Activated naive CD4-positive, alpha-beta T cell treated with Interleukin-2 at 50 U/mL for 16 hours (primary cell): ENCODE measurements at places on chromosomes 6 and 20.

GRCh38 chr6:22208026-22208425 lies 88.8 kb downstream of the PRL start:
- DNase-seq = no peak

- no peak for DNase-seq
These were observed 14.9 kb upstream of the RFPL4B start for GRCh38 chr6:112332274-112332673.

DNA sequence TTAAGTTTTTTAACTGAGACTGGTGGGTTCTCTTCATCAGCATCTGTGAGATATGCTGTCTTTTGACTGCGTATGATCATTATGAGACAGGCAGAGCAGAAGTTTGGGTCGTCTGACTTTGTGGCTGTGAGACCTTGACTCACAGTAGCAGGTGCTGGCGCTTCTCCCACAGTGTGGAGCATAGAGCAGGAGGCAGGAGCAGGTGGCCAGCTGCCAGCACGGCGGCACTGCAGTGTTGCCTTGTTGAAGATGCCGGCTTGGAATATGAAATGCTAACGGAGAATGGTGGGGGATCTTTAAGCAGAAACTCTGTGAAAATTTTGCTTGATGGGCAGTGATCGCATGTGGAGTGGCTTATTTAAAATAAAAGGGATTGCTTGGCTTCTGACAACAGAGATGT lies 105.0 kb downstream of the TIAM2 start:
- DNase-seq = no peak

DNA sequence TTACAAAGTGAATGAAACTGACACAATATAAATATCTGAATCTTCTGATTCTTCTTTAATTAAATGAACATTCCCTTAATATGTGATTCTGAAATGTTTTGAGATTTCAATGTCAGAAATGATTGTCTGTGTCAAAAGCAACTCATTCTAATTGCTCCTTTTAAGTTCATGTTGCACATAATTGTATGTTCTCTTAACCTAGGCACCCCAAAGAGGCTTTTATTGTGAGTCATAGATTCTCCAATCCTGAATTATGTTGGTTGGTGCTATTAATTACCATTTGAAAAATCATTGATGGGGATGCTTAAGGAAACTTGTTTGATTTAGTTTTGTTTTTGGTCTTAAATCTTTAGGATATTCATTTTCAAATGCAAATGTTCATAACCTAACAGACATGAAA lies 829.7 kb upstream of the CITED2 start:
- no peak for DNase-seq

DNA sequence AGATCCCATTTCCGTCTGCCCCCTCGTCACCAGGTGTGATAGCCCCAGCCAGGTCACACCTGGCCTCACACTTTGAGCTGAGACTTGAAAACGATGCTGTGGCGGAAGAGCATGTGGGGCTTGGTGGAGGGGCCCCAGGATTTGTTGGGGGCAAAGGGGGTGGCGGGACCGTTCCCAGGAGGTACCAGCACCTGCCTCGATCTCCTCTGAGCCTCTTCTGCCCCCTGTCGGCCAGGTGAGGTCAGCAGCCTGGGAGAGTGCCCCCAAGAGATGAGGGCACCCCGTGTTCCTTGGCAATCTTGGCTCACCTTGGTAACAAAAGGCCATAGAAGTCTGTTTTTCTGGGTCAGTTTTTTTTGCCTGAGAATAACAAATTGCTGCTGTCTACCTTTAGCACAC lies 25.4 kb downstream of the SPATA2 start:
- no peak for DNase-seq

- DNase-seq = no peak
These were observed 43.8 kb downstream of the POPDC3 start for GRCh38 chr6:105135907-105136430.

DNA sequence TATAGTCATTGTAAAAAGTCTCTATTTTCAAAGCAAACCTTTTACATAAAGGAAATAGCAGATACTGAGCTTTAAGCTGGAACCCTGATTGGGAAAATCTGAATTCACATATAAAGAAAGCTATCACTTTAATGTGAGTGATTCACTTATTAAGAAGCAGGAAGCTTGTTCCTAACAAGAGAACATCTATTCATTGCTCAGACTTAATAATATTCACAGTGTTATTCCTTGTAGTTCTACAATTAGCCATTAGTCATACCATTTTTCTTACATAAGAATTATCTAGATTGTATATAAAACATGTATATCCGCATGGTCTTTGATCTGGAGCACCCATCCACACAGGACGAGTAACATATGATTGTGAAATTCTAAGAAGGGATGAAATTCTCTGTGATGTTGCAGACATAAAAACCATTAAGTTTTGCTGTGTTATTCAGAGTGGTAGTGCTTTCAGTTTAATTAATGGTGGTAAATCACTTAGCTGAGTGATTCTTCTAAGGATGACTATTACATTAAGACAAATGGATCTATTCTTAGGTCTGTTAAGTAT lies 71.1 kb upstream of the FOXQ1 start:
- no peak for DNase-seq

- no peak for DNase-seq
These were observed 224.7 kb upstream of the PLCB4 start for GRCh38 chr20:8844179-8844578.

DNA sequence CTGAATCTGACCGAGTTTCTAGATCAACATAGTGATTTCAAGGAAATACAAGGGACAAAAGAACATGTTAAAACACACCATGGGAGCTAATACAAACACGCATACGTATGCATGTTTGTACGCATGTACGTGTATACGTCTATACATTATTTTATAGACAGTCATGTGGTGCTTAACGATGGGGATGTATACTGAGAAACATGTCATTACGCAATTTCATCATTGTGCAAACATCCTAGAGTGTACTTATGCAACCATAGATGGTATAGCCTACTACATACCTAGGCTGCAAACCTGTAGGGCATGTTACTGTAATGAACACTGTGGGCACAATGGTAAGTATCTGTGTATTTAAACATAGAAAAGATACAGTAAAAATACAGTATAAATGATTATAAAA lies 25.0 kb upstream of the NELFCD start:
- no peak for DNase-seq

DNA sequence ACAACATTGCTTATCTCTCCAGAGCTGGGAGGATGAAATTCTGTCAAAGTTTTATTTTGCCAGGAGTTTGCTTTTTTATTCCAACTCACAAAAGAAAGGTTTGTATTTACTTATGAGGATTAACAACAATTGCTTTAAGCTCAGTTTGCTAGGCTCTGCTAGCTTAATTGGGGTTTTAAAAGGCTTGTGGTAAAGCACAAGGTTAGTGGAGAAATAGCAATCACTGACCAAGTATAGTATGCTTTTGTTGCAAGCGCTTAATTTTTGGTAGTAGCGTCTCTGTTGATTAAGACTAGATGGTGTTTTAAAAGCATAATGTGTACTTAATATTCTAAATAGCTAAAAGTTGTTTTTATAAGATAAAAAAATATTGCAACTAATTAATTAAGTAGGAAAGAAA lies 45.7 kb downstream of the TINAG start:
- DNase-seq = no peak

DNA sequence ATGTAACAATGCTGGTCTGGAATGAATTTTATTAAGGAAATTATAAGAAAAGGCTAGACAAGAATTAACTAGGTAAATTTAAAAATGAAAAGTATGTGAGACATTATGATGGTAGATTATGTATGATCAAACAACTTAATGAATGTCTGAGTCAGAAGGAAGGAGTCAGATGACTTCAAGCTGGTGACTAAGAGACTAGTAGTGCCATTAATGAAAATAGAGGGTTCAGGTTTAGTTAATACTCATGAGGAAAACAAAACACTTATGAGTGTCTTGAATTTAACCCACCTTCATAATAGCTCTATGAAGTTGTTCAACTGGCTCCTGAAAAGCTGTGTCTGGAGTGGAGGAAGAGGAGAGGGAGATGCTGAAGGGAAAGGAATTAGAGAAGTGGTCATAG lies 256.3 kb downstream of the ADGRB3 start:
- no peak for DNase-seq
